ENCODE measurements at places on chromosomes 13 and 19. TPM values are rescaled to one million over a fixed set of nuclear protein-coding genes. Genes with fewer than 3 reads are reported as not detected.

WBP4 gene
- total RNA-seq: 8.9 TPM

CCL25 gene
- total RNA-seq: not detected

NOVA2 gene
- total RNA-seq: 163 TPM

PEX11G gene
- total RNA-seq: 2.6 TPM

DNAAF3 gene
- total RNA-seq: 2.4 TPM

TSHZ3 gene
- total RNA-seq: 7.4 TPM

USHBP1 gene
- total RNA-seq: not detected

SIGLEC5 gene
- not detected for total RNA-seq

ZNF577 gene
- total RNA-seq: 14.3 TPM

ABHD17A gene
- 75.1 TPM for total RNA-seq

All from glutamatergic neuron (in vitro differentiated cells).